ENCODE measurements at places on chromosomes 2 and 18.
A peak's percentile ranks its signal among the peaks of the same experiment; 100 is the strongest.

GRCh38 chr18:59865241-59865986, 34.4 kb upstream of the PMAIP1 start:
- no peak for DNase-seq

GRCh38 chr2:71811157-71811556, 336.5 kb downstream of the CYP26B1 start:
- no peak for DNase-seq

- DNase-seq = no peak
Measured at GRCh38 chr2:177603181-177603580, 210.6 kb downstream of the AGPS start.

GRCh38 chr2:157107877-157108276, 149.6 kb upstream of the GALNT5 start:
- no peak for DNase-seq

GRCh38 chr2:102057502-102058292, 65.9 kb downstream of the IL1R2 start:
- DNase-seq = peak; percentile 61

- no peak for DNase-seq
Measured at GRCh38 chr18:63177919-63178821, 141.4 kb downstream of the BCL2 start.

- DNase-seq = no peak
Measured at GRCh38 chr2:117086943-117087250, 727.6 kb upstream of the DDX18 start.

GRCh38 chr2:207695293-207695692, 16.1 kb upstream of the CCNYL1 start:
- DNase-seq = no peak

- no peak for DNase-seq
Measured at GRCh38 chr2:119736021-119736420, 23.7 kb upstream of the PTPN4 start.

- no peak for DNase-seq
Measured at GRCh38 chr18:57431467-57432080, 3.6 kb upstream of the ONECUT2 start.

DNA sequence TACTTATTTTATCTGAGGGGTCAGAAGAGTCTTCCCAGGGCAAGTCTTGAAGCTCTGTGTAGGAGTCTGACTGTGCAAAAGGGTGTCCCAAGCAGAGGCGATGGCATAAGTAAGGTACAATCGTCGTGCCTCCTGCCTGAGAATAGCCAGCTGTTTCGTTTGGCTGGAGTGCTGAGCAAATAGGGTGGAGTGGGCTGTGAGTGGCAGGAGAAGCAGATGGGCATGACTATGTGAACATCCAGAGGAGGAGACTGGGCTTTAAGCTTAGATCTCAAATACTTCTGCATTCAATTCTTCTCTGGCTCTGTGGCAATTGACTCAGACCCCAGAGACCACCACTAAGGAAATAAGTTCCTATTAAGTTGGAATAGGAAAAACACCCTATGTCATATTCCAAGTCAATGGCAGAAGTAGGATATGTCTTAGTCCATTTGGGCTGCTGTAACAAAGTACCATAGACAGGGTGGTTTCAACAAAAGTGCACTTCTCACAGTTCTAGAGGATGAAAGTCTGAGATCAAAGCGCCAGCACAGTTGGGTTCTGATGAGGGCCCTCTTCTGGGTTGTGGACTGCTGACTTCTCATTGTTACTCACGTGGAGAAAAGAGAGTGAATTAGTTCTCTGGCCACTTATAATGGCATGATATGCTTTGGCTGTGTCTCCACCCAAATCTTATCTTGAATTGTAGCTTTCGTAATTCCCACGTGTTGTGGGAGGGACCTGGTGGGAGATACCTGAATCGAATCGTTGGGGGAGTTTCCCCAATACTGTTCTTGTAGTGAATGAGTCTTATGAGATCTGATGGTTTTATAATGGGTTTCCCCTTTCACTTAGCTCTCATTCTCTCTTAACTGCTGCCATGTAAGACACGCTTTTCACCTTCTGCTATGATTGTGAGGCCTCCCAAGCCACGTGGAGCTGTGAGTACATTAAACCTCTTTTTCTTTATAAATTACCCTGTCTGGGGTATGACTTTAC, 120.2 kb downstream of the LPIN1 start:
- no peak for DNase-seq

DNA sequence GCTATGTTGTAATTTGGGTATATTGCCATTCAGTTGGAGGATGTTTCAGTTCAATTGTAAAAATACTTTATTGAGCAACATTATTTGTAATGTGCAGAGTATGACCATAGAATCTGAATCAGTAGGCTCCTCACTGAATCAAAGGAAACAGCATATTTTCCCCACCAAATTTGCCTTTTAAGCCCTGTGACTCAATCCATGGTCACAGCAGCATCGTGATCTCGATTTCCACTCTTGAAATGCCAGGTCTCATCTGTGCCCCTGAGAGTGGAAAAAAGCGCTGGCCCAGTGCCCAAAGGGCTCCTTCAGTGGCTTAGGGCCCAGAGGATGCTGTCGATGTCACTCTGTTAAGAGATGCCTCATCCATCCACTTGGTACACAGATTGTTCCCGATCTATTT, 57.5 kb downstream of the FHOD3 start:
- no peak for DNase-seq

GRCh38 chr18:26840965-26841364, 24.5 kb downstream of the AQP4 start:
- no peak for DNase-seq

DNA sequence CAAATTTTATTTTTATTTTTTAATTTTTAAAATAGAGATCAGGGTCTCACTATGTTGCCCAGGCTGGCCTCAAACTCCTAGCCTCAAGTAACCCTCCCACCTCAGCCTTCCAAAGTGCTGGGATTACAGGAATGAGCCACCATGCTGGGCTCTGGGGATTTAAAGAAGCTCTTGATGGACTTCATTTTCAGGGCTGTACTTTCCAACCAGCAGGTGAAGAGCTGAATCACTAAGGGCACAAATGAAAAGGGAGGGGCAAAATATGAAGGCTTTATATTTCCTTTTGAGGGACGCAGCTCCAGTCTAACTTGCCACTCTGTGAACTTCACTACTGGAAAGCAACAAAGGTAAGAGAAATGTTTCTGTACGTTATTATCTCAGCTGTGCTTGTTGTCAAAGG, at the start of gene SERPINB11:
Gene SERPINB11, plus strand, starts transcription at position 301 of the 400 bp plus-strand sequence. CDS start 7,234 bp downstream, outside the sequence.
- DNase-seq = no peak

DNA sequence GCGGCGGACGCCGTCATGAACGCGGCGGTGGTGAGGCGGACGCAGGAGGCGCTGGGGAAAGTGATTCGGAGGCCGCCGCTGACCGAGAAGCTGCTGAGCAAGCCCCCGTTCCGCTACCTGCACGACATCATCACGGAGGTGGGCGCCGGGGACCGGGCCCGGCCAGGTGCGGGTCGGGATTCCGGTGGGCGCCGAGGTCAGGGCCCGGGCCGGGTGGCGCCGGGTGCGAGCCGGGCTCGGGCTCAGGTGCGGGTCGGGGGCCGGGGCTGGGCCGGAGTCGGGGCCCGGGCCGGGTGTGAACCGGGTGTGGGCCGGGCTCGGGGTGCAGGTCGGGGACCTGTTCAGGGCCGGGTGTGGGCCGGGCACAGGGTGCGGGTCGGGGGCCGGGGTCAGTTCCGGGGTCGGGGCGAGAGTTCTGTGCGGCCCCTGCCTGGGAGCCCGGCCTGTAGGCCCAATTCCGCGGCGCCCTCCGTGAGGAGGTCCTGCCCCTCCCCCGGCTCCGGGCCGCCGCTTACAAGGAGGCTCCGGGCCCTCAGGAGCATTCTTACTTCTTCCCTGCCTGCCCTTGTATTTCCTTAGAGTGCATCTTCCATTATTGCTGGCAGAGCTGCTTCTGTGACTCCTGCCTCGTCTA, 447 bp downstream of the TRAF3IP1 start:
- DNase-seq = no peak

- DNase-seq = no peak
Measured at GRCh38 chr2:144630459-144631215, 110.7 kb upstream of the ZEB2 start.

- DNase-seq = no peak
Measured at GRCh38 chr2:239630618-239631286, 229.9 kb upstream of the HDAC4 start.

GRCh38 chr2:156448766-156449165, 12.6 kb downstream of the GPD2 start:
- no peak for DNase-seq

DNA sequence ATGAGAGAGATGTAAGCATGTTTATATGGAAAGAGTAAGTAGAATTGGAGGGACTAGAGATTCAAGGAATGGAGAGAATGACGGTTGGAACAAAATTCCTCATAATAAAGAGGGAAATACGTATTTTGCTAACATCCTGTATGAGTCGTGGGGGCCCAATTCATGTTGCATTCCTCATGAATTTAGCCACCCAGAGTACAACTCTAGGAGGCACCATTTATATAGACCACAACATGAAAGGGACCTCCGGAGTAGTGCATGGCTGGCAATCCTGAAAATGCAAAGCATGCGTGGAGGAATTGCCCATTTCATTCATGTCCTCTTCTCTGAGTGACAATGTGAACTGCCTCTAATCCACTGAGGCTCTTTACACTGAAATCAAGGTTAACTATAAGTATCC, 168.2 kb downstream of the ZEB2 start:
- DNase-seq = no peak

- no peak for DNase-seq
Measured at GRCh38 chr18:49968644-49969309, 155.4 kb upstream of the ACAA2 start.

DNA sequence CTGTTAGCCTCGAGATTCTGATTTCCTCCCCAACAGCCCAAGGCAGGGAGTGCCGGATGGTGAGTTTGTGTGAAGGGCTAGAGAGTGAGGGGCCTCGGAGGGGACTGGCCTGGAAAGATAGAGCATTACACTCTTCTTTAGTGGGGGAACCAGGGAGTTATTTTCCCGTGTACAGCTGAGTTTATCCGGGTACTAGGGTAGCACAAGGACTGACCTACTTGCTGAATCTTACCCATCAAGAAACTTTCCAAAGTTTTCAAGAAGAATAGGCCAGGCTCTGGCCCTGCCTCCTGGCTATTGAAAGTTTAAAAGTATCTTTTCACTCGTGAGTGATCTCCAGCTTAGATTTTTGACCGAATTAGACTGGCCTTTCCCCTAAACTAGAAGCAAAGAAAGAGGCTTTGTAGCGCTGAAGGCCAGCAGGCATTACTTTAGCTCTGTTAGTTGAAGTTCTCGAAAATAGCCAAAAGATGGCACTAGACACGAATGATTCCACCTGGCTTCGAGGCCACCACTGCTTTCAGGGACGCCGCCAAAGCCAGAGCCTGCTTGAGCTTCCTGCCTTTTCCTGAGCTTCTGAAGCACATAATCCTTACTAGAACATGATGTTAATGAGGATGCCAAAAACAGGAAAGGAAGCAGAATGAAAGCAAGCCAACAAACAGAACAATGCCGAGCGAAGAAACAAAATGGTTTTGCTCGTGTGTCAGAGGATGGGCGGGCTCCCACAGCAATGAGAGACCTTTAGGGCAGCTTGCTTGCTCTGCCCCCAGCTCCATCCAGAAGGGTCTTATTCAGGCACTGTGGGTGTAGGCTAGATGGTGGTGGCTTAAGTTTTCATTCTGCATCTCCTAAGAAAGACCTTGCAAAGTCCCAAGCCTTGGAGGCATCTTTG, 55.8 kb downstream of the TSN start:
- peak; percentile 10 for DNase-seq

GRCh38 chr2:150903055-150903454, 358.6 kb downstream of the RBM43 start:
- DNase-seq = no peak

GRCh38 chr18:13374096-13374467, 155.5 kb downstream of the LDLRAD4 start:
- no peak for DNase-seq

DNA sequence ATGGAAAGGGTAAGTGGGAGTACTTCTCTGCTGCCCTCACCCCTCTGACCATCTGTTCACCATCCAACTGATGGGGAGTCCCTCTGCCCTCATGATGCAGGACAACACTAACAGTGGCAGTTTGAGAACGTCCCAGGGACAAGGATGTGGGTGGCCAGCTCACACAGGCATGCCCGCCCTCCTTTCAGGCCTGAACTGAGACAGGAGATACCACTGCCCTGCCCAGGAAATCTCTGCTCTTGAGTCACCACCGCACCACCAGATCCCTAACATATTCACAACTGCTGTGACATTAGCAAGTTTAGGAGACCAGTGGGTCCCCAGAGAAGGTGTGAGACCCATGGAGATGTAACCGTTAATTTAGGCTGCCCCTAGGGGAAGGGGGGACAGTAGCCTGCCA, 66.2 kb downstream of the TRAPPC8 start:
- DNase-seq = no peak

DNA sequence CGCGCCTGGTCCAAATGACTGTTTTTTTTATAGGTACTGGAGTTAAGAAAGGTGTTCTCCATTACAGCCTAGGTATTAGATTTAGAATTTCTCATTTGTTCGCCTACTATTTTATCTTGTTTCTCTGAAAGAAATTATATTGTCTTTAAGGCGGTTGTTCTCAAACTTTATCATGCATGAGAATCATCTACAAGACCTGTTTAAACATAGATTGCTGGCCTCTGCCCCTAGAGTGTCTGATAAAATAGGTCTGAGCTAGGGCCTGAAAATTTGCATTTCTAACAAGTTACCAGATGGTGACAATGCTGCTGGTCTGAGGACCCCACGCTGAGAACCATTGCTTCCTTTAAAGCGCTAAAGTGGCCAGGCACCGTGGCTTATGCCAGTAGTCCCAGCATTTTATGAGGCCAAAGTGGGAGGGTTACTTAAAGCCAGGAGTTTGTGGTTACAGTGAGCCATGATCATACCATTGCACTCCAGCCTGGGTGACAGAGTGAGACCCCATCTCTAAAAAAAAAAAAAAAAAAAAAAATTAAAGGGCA, 34.0 kb upstream of the RNF138 start:
- DNase-seq = no peak

DNA sequence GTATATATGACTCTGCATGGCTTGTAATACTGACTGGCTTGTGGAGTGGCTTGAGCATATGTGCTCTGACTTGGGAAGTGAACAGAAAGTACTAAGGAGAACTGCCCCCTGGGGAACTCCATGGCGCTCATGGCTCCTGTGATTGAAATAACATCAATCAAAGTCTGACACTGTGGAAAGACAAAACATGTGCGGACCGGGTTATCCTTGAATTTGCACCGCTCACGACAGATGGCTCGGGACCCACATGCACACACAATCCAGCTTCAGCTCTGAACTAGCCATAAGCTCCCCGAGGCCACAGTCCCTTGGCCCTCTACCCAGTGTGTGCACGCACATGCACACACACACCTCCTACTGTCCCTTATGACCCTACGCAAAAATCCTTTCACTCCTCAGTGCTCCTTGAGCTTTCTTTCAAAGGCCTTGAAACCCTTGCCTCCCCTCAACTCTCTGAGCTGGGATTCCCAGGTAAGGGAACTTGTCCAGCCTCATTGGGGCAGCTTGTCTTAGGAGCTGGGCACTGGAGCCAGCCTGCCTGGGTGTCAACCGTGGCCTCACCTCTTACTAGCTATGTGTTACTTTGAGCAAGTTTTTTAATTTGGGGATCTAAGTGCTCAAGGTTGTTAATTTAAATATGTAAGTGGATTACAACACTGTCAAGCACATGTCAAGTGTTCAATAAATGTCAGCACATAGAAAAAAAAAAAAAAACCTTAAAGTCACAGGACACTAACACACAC, 43.6 kb downstream of the MRPS5 start:
- no peak for DNase-seq

- no peak for DNase-seq
Measured at GRCh38 chr2:105790461-105791149, 45.9 kb downstream of the NCK2 start.

GRCh38 chr18:55983433-55983832, 395.4 kb upstream of the TCF4 start:
- DNase-seq = no peak

Measured in stimulated activated CD4-positive, alpha-beta T cell treated with anti-CD3 and anti-CD28 coated beads, Interleukin-2, amount 100 ng/mL, for 24 hours (primary cell).